ENCODE measurements at places on chromosomes 16 and 17. TPM values are rescaled to one million over a fixed set of nuclear protein-coding genes. Genes with fewer than 3 reads are reported as not detected.

DNA sequence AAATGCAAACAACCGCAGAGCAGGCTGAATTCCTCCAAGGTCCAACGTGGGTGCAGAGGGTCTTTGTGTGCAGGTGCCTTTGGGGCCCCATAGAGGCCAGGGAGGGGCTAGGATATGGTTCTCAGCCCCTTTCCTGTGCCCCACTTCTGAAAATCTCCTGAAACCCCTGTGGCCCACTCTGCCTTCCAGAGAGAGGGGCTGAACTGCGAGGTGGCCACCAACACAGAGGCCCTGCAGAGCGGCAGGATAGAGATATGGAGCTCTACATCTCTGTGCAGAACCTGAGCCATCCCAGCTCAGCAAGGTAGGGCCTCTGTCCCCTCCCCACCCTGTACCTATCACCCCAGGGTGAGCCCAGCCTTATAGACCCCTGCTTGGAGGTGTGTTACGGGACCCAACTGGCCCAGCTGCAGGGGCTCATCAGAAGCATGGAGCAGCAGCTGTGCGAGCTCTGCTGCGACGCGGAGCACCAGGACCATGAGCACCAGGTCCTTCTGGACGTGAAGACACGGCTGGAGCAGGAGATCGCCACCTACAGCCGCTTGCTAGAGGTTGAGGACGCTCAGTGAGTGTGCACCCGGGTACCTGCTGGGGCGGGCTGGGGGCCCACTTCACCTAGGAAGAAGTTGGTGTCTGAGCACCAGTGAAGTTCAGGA lies 5.5 kb downstream of the USP6 start:
- no peak for DNase-seq

DNA sequence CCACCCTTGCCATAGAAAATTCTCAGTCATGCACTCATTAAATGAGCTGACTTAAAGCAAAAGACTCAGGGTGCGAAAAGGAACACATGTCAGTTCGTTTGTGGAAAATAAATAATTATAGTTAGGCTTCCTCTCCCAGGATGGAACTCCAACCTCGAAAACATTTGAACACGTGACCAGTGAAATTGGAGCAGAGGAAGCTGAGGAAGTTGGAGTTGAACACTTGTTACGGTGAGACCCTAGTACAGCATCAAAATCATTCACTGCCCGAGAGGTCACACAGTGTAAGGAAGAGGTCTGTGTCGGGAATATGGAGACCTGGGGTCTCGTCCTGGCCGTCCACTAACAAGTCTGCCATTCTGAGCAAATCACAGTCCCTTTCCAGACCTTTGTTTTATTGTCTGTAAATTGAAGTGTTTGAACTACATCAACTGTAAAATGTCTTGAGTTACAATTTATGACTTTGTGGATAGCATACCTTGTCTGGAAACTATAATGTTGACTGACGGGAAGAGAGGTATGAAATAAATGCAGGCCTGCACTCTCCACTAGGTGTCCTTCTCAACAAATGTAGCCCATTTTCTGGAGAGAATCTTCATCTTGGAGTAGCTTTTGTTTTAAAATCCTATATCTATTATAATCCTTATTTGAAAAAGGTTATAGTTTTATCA lies 7.7 kb downstream of the PSMD7 start:
- no peak for DNase-seq

ITGAL gene
- total RNA-seq, result 3.7 TPM

GRCh38 chr17:79212149-79213087 lies 137.8 kb downstream of the ENGASE start:
- DNase-seq, result no peak

TMC7 gene
- total RNA-seq, result 2.4 TPM

All from tongue (tissue), 3 donors.